ENCODE measurements at places on chromosomes 12 and 14.

GRCh38 chr12:64296301-64296700, 74.2 kb upstream of the KICS2 start:
- DNase-seq, result no peak

DNA sequence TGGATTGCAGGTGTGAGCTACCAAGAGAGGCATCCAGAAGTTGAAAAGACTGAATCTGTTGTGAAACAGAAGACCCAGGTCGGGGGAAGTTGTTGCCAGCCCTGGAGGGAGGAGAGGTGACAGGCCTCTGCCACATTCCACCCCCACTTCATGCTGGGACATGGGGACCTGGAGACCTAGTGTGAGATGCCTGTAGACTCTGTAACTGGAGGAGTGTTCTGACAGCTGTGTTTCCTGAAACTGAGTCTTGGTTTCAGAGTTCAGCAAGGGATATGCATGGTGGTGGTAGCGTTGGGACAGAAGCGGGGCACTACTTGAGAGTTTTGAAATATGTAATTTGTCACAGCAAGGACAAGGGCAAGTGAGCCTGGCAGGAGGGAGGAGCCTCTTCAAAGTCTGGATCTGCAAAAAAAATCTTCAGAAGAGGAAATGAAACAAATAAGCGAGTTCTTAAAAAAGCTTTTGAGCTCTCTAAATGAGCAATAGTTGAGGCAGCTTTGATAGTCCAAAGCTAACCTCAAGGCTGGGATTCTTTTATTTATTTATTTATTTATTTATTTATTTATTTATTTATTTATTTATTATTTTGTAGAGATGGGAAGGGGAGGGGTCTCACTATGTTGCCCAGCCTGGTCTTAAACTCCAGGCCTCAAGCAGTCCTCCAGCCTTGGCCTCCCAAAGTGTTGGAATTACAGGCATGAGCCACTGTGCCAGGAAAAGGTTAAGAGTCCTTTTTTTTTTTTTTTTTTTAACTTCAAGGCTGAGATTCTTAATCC, 58.9 kb upstream of the EEA1 start:
- DNase-seq, result no peak

GRCh38 chr12:64092507-64093196, 129.4 kb downstream of the KICS2 start:
- DNase-seq, result no peak

DNA sequence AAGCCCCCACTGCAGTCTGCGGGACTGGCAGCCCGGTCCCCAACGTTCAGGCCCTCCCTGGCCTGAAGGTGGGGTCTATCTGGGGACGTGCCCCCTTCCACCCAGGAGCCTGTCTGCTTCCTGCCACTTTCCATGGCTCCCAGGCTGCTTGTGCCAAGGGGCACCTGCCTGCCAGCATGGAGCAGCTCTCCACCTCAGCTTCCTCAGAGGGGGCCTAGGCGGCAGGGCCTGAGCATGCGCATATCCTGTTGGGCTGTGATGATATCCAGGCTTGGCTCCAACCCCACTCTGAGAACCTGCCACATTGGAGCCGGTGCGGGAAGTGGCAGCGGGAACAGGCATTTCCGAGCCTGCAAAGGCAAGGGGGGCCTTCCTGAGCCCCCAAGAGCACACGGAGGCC, 57.4 kb downstream of the FUT8 start:
- DNase-seq, result no peak

DNA sequence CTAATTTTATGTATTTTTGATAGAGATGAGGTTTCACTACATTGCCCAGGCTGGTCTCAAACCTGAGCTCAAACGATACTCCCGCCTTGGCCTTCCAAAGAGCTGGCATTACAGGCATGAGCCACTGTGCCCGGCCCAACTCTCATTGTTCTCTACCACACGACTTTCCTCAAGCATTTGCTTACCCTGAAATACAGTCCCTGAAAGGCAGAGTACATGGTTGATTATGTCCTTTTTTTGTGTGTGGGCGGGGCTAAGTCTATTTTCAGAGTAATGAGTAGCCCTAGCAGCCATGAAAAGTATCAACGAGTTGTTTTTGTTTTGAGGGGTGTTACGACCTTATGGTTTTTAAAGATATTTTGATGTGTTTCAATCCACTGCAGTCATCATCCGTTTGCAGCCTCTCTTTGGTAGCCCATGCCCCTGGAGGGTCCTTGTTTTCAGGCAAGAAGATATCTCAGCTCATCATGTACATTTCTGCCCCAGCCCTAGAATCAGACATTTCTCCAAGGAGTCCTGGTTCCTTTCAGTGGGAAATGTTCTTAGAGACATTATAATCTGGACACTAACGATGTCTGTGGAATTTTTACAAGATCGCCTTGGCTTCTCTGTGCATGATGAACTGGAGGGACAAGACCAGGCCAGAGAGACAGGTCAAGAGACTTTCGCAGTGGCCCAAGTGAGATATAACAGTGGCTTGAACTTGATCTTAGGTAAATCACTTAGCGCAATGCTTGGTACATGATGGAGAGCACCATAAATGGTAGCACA, 8.7 kb downstream of the ACACB start:
- no peak for DNase-seq

DNA sequence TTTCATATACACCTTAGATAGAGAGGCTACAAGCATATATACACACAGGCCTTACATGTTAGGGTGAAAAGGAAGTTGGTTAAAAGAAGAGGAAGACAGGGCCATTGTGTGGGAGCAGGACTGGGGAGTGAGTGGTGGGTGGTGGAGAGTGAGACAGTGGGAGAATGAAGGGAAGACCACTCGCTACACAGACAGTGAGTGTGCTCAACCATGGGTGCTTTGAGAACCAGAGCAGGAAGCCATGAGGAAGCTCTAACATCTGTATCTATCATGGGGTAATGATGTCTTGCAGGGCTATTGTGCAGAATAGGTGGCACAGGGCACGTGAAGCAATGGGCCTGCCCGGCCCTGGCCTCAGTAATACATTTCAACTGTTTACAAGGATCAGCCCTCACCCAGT, 11.4 kb upstream of the KRT74 start:
- no peak for DNase-seq

- DNase-seq, result peak; percentile 9
These were observed 607 bp downstream of the OS9 start for GRCh38 chr12:57694459-57695019.

DNA sequence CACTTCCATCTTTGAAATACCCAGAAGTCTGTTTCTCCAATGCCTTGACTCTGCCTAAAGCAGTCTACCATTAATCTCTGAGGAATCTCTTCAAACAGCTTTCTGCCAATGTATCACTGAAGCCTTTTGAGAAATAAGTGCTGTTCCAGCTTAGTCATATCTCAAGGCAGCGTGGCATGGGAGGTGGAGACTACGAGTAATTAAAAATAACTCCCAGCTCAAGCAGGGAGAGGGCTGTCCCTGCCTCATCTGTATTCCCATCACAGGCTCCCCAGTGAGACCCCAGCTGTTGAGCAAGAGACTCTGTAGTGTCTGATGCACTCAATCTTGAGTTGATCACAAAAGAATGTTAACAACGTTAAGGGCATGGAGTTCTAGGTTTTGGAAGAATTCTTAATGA, 700.6 kb downstream of the DIO2 start:
- DNase-seq, result no peak

- DNase-seq, result peak; percentile 54
These were observed 16.0 kb downstream of the FIGNL2 start for GRCh38 chr12:51832354-51833107.

DNA sequence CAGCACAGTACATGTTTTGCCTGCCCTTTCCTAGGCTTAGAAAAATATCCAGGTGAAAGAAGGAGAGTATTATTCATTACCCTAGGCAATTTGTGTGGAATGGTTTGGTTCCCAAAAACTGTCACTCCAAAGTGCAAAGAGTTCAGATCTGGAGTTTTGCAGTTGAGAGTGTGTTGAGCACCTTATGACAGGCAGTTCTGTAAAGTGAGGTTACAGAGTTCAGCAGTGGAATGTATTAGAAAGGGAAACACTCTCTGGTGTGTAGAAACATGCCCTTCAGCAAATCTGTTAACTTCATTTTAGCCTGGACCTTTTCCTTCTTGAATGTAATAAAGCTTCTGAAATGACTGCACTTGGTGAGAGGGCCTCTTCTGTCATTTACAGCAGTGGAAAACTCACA, 154.0 kb upstream of the SSTR1 start:
- DNase-seq, result no peak

GRCh38 chr12:16297521-16297920, 20.0 kb upstream of the SLC15A5 start:
- DNase-seq, result no peak
